ENCODE measurements at places on chromosomes 5 and 9.
A peak's percentile ranks its signal among the peaks of the same experiment; 100 is the strongest.

DNA sequence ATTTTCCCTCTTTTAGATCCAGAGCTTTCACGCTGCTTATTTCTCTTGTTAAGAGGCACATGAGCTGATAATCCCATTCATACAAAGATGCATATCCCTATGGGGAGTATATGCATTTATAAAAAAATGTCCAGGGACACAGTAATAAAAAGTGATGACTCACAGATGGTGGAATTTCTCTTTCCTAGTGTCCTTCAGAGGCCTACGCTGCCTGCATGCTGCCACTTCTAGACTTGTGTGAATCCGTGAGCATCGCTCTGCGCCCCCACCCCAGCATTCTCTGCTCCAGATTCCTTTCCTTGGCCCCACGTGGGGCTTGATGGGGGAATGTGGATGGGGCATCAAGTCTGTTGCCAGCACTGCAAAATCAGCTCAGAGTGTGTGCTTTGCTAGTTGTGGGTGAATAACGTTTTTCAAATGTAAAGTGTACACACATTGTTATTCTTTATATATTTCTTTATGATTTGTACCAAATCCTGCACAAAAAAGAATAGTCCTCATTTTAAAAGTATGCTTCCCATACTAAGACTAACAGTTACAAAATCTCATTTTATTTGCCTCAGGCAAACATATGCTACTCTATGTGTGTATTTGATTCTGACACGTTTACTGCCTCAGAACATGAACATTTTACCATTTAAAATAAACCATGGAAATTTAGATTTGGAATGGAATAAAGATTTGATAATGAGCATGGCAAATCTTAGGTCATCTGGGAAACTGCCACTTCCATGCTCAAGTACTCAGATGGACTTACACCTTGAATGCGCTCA, 22.4 kb upstream of the RASGRF2 start:
- DNase-seq = no peak

DNA sequence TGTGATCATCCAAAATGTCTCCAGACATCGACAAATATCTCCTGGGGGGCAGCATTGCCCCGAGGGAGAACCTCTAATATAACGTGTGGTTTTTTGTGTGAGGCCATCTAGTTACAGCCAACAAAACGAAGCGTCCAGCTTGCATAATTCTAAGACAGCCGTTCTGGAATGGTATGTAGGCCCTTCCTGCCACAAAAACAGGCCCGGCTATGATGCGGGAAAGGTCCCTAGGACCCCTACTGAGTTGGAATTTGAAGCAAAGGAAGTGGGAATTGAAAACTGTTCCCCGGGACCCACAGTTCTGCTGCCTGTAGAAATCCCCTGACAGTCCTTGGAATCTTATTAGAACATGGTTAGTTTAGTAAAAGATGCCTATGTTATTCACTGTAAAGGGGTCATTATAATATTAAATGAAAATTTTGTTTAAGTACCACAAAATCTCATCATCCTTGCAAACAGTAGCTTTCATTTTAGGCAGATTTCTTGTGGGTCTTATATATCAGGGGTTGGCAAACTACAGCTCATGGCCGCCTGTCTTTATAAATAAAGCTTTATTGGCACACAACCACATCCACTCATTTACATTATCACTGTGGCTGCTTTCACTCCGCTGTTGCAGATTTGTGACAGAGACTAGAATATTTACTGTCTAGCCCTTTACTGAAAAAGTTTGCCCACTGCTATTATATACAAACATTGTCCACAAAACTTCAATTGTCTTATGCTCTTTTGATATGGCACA, 70.7 kb downstream of the MSX2 start:
- no peak for DNase-seq

DNA sequence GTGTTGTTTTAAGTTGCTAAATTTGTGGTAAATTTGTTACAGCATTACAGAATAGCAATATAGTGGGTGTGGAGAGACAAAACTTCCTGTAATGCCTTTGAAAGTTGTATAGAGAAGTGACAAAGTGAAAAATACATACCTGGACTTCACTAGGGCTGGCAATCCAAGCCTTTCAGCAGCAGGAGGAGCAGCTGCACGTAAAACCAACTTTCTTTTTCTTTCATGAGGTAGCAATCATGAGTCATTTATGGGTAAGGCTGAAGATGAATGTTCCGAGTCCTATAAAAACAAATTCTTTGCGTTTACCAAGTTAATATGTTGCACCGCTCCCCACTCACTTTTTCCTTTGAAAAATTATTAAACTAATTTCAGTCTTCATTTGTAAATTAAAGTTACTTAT, 1138.2 kb downstream of the TAF11L14 start:
- DNase-seq = no peak

DNA sequence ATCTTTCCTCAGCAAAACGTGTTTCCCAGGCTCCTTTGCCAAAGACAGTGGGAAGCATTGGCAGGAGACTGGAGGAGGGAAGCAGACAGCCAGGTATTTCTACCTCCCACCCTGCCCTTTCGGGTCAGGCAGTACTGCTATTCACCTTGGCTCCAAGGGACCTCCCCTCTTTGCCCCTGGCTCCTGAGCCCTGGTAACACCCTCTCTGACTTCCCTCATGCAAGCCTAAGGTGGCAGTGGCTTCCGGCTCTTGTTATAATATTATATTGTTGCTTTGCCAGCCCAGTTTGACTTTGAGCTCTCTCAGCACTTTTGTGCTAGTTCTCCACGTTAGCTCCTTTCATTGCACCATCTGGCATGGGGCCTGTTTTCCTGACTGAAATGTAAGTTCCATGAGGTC, 81.6 kb upstream of the IFNK start:
- no peak for DNase-seq

GRCh38 chr9:76882686-76883085, 23.2 kb downstream of the PRUNE2 start:
- DNase-seq = no peak

DNA sequence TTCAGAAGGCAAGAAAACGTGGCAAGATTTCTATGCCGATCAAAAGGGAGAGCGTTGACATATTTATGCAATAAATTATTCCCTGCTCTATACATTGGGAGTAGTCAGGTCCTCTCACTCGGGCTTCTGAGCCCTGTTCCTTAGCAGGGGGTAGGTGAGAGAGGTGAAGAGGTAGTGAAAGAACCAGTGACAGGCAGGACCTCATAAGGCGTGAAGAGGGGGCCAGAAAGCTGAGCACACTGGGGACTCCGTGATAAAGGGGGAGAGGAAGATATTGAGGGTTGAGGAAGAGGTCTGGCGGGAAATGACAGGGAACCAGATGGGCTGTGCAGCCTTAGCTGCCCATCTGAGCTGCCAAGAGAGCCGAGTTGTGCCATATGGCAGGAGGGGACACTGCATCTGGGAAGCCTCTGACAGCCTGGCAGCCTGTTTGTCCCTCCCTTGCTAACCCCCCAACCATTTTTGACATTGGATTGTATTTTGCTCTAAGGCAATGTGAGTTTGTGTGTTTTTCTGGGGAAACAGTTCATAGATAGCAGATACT, 782 bp upstream of the CDC20B start:
- DNase-seq = peak; percentile 18

GRCh38 chr5:114361724-114362196, at the start of gene KCNN2:
Gene KCNN2, plus strand, starts transcription at chr5:114362070. Its CDS starts 70 bp downstream, at chr5:114362140.
- DNase-seq = no peak

DNA sequence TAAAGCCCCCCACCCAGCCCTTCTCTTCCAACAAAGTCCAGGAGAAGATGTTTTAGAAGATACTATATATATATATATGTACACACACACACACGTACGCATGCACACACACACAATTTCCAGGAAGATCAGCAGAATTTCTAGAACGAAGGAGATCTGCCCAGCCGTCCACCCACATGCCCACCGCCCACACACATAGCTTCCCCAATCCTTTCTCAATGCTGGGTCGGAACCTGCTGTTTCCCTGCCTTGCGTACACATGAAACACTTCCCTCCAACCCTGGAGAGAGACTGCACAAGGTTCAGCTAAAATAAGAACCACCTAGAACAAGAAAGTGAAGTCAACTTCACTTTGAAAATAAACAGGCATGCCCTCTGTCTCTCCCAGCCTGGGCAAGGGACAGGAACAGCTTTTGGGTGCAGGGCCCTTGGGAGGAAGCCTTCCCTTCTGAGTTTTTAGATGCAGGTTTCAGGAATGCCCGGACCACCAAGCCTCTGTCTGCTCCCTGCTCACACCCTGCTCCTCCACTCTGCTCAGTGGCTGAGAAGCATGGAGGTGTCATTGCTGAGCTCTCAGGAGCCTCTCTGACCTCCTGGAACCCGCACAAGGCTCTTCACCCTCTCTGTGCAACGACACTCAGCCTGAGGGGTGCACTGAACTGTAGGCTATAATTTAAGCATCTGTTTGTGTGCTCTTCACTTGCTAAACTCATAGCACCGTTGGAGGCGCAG, 149.4 kb downstream of the C5orf15 start:
- DNase-seq = no peak

- no peak for DNase-seq
Measured at GRCh38 chr5:43362725-43363435, 49.3 kb downstream of the CCL28 start.

- DNase-seq = no peak
Measured at GRCh38 chr5:125668884-125669283, 754.3 kb upstream of the GRAMD2B start.

DNA sequence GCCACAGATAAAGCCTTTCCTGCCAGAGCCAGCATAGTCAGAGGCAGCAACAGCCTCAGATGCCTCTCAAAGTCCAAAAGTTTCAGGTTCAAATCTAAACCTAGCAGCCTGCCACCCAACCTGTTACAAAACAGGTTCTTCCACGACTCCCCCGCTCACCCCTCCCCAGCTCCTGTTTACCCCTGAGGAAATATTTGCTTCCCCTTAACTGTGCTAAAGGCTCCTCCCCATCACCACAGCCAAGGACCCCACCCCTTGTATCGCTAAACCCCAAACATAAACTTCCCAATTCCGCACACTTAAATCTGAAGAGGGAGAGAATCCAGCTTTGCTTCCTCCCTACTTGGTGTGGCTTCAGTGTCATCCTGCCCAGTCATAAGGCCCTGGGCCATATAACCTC, 15.4 kb upstream of the VDAC1 start:
- no peak for DNase-seq

DNA sequence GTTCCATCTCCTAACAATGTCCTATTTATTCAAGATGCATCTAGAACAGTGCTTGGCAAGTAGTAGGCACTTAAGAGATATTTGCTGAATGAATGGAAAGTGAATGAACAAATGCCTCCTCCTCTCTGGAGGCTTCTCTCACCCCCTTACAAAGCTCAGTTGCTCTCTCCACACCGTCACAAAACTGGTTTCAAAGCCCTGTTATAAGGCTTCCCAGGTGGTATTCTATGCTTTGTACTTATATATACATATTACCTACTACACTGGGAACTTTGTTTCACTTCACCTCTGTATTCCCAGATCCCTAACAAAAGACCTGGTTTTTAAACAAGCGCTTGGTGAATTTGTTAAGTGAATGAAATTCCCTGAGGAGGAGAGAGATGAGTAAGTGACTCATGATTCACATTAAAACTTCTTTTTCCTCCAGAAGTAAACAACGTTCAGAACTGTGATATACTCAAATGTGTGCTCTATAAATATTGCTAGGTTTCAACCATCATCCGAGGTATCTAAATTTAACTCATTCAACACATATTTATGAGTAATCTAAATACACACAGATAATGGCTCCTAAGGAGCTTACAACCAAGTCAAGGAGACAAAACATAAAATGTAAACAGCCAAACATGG, 36.0 kb downstream of the DENND1A start:
- DNase-seq = no peak

DNA sequence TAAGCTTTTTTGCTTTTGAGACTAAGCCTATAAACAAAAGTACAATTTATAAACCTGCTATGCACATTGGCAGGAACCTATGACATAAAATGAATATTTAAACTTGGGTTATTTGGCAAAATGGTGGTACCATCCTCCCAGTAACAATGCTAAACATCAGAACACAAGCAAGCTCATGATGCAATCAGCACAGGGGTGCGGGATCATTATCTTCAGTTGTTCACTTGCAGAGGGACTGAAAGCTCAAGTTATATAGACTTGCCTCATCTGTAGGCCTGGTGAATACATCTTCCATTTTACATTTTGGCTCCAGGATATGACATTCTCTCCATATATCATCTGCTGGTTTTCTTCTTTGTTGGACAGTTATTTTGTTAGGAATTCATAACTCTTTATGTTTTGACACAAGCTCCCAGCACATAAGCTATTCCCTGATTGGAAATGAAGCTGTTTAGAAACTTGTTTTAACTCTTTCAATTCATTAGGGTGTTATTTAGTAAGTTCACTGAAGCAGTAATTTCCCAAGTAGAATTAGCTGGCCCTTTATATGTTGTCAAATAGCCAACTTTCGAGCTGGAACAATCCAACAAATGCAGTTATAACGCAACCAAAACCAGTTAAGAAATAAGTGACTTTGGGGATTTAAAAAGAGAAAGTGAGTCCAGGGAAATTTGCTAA, 124.7 kb upstream of the LIFR start:
- no peak for DNase-seq

DNA sequence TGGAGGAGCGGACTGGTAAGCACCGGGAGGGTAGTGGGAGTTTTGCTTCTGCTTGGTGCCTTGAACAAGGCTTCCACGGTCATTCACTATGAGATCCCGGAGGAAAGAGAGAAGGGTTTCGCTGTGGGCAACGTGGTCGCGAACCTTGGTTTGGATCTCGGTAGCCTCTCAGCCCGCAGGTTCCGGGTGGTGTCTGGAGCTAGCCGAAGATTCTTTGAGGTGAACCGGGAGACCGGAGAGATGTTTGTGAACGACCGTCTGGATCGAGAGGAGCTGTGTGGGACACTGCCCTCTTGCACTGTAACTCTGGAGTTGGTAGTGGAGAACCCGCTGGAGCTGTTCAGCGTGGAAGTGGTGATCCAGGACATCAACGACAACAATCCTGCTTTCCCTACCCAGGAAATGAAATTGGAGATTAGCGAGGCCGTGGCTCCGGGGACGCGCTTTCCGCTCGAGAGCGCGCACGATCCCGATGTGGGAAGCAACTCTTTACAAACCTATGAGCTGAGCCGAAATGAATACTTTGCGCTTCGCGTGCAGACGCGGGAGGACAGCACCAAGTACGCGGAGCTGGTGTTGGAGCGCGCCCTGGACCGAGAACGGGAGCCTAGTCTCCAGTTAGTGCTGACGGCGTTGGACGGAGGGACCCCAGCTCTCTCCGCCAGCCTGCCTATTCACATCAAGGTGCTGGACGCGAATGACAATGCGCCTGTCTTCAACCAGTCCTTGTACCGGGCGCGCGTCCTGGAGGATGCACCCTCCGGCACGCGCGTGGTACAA, 556 bp downstream of the PCDHGC3 start:
- no peak for DNase-seq

GRCh38 chr9:89705651-89706050, 100.8 kb downstream of the GADD45G start:
- DNase-seq = no peak

- no peak for DNase-seq
Measured at GRCh38 chr9:129245276-129245675, 67.2 kb upstream of the IER5L start.

Data from K562 (cell line).